ENCODE measurements at places on chromosomes 4 and X.

DNA sequence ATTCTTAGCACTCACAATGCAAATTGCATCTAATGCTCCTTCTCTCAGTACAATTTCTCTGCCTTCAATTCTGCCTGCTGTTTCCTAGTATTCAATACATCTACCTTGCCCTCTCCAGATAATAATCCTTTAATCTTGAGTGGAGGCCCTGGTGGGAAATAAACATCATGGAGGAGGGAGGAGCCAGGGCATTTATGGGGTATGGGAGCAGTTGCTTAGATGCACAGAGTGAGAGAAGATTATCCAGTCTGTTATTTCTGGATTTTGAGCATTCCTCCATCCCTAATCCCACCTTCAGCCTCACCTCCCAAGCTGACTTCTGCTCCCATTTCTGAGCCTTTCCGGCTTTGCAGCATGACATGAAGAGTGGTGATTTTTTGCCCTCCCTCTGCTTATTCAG, 127.9 kb upstream of the PPP3CA start:
- DNase-seq: no peak

GRCh38 chrX:125170459-125170858, 149.2 kb upstream of the TEX13C start:
- no peak for DNase-seq

GRCh38 chr4:77652237-77652897, 46.7 kb downstream of the CXCL13 start:
- no peak for DNase-seq

DNA sequence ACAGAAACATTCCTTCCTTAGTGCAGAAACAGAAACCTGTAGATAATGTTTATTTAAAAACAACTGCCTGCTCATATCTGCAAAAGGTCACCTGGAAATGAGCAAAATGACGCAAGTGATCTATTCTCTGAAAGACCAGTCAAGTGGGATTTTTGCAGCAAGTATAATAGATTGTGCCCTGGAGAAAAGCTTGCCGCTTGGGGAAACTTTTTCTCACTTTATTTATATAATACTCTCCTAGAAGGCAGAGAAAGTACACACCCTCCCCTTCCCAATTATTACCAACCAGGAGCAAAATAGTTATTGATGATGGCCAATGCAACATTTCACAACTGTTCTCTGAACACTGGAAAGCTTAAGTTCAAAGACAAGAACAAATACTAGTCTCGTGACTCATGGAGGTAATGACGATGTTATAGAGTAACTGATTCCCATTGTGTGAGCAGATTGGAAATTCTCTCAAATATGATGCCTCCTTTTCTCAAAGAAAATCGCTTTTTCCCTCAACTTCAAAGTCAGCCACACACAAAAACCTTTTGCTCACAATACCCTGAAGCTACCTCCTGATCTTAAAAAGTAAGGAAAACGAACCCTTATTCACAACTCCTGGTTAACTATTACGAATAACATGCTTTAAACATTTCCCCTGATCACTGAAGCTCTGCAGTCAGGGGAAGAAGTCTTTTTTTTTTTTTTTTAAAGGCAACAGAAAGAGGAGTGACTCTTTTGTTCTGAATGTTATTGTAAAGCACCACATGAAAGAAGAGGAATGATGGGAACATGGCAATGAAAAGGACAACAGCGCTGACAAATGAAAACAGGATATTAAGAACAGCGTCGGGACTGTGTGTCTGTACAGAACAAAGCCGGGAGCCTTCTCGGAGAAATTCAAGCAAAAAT, 41.0 kb downstream of the MID1 start:
- peak; percentile 47 for DNase-seq

DNA sequence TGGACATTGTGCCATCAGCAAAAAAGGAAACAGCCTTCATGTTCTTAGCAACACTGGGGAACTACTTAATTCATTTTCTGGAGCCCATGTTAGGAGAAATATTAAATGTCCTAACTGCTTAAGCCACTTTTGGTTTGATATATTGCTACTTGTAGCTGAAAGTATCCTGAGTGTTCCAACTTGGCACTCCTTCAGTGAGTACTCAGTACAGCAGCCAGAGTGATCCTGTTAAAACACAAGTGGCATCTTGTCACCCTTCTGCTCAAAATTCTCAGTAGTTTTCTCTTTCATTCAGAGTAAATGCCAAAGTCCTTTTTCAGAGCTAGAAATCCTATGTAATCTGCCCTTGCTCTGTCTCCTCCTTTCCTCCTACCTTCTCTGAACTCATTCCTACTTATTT, 522.0 kb downstream of the GRID2 start:
- DNase-seq: no peak

- no peak for DNase-seq
Observed at GRCh38 chr4:38751341-38752010, 31.3 kb downstream of the TLR10 start.

GRCh38 chrX:97704881-97705280, 821.2 kb downstream of the RPA4 start:
- DNase-seq: no peak

GRCh38 chr4:78889955-78890354, 49.3 kb downstream of the PAQR3 start:
- DNase-seq: no peak

DNA sequence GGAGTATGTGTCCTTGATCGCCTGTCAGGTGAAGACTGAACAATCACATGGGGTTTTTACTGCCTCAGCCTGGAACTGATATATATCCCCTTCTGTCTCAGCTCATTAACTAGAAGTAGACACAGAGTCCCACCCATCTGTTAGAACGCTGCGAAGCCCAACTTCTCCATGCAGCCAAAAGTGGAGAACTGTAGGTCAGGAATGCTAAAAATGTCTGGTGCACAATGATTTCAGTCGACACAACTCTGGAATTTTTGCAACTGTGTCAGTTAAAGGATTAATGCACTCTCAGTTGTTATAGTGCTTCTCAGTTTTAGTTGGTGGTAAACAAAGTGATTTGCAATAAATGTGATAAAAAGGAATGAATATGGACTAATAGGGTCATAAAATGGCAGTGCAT, 287.2 kb downstream of the INPP4B start:
- peak; percentile 5 for DNase-seq

DNA sequence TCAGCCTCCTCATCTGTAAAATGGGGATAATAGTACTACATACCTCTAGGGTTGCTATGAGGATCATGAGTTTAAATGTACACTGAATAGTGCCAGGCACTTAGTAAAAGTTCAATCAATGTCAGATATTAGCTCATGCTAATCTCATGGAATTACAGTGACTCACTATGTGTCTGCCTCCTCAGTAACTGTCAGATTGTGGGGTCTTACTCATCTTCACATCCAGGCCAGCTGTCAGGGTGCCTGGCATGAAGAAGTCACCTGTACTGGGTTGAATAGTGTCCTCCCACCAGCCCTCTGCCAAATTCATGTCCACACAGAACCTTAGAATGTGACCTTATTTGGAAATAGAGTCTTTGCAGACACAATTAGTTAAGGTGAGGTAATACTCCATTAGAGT, 54.3 kb upstream of the STIM2 start:
- no peak for DNase-seq

- DNase-seq: peak; percentile 89
Observed at GRCh38 chrX:108261549-108262203, 170.1 kb downstream of the ATG4A start.

GRCh38 chr4:98625920-98626319, 32.5 kb downstream of the TSPAN5 start:
- DNase-seq: no peak

GRCh38 chr4:78922207-78922606, 17.0 kb downstream of the PAQR3 start:
- peak; percentile 14 for DNase-seq

DNA sequence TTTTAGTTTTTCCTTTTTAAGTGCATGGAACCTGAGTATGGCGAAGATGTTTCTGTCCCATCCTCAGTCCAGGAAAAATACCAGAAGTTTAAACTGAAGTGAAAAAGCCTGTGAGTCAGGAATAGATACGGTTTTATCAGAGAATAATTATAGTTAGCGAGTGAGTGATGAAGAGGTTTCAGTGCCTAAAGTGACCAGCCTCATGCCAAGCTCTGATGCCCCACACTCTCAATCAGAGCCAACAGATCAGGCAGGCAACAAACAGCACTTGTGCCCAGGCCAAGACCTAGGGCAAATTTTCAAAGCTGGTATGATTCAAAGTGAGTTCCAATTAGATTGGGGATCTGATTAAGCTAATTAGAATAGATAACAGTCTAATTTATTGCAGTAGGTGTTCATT, 212.8 kb upstream of the NRK start:
- DNase-seq: no peak

DNA sequence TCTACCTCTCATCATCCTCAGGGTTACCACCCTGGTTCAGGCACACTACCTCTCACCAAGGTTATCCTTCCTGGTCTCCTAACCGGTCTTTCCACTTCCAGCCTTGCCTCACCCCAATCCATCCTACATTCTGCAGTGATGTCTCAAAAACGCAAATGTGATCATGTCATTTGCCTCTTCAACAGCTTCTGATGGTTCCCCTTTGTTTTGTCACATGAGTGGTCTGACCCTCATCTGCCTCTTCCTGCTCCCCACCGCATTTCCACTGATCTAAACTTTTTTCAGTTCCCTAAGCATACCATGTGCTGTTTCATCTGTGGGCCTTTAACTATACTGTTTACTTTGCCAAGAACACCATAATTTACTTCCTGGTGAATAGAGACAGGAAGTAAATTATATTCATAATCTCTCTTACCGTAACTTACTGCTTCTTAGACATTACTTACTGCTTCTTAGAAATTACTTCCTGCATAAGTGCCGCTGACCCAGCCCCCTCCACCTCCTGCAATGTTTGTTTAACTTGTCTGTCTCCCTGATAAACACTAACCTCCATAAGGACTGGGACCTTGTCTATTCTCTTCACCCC, 27.1 kb upstream of the NSUN7 start:
- no peak for DNase-seq

DNA sequence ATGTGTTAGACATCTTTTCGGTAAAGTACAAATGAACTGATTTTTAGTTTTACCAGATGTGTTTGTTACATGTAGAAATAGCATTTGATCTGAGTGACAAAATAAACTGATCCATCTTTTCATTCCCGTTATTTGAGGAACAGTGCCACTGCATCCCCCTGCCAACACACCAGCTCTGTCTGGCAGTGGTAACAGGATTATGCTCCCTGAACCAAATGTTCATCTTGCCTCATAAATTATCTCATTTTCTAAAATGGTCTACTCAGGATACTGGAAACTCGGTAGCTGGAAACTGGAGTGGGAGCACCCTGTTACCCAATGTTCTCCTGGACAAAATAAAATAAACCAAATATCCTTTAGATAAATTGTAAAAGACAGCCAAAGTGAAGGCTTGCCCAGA, 171.6 kb downstream of the FAT4 start:
- no peak for DNase-seq

DNA sequence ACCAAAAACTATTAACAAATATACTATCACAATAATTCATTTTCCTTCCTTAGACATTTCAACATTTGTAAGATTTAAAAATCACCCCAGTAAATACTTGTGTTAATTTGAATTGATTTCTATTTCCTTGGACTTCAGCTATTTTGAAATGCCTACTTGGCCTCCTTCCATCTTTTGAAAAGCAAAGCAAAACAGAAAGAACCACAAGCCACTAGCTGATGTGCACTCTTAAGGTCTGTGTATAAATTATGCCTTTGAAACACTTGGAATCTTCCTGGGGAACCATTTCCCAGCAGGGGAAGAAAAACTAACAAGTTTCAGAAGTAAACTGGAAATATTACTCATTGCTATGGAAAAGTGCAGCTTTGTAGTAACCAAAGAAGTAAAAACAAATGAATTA, 139.8 kb downstream of the CLCN4 start:
- peak; percentile 83 for DNase-seq

- no peak for DNase-seq
Observed at GRCh38 chrX:131747173-131747572, 203.3 kb downstream of the OR13H1 start.

GRCh38 chr4:153639833-153640802, 44.0 kb upstream of the TLR2 start:
- DNase-seq: no peak

DNA sequence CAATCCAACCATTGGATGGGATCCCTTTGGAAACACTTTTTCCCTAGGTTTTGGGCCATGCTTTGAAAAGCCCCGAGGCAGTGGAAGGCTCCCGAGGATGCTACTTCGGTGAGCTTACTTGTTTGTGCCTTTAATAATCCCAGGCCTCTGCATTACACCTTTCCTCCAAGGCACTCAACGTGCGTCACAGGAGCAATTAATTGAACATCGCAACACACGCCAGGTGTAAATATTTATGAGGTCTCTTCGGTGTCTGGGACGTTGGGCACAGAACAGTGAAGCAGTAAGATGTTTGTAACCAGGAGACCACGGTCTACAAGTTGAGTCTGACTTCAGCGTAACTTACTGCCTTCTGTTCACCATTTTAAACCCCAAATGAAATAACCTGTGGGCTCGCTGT, 97.3 kb downstream of the CLNK start:
- DNase-seq: no peak

GRCh38 chrX:94908171-94908570, 1234.2 kb downstream of the FAM133A start:
- no peak for DNase-seq

DNA sequence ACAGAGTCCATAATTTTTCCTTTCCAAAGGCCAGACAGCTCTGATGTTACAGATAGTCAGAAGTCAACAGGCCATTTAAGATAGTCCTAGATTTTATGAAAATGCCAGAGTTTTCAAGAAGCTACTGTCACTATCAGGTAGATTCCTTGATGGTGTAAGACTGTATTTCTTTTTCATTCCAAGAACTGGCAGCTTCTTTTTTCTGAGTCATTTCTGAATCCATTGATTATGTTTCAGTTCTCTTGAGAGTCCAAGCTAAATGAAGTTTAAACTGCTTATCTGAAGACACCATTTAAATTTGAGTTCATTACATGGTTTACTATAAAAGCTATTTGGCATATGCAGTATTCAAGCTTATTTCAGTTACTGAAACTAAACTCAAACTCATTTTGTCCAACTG, 44.6 kb downstream of the RASSF6 start:
- DNase-seq: no peak

DNA sequence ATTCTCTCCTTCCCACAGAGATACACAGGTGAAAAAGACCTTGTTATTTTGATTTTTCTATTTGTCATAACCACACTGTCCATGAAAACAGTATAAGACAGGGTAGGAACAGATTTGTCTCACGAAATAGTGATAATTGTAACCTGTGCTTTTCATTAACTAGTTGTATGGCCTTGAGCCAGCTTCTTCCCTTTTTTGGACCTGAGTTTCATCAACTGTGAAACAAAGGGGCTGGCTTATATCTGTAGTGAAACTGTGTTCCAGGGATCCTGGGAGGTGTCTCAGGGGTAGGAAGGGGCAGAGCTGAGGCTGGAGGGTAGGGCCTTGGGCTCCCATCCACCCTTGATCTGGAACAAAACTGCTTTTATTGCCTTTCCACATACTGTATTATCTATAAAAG, 50.9 kb downstream of the MED28 start:
- DNase-seq: no peak

DNA sequence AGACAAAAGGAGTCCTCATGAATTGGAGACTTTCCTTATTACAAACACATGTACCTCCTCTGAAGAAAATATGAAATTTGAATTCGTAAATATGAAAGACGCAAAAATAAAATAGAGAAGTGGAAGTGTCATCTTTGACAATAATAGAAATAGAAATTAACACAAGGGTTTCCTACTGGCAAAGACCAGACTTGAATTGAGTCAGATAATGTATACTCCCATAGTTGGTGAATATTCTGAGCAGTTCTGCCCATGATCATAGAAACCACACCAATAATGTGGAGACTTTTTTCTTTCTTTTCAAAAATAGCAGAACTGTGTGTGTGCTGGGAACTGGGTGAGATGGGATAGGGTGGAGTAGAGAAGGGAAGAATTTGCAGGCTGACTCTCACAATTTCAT, 277.7 kb upstream of the TET2 start:
- no peak for DNase-seq
